ENCODE measurements at places on chromosomes 6 and 20. TPM values are rescaled to one million over a fixed set of nuclear protein-coding genes. Genes with fewer than 3 reads are reported as not detected.

The GSTA3 gene
- total RNA-seq = not detected

The MUCL3 gene
- total RNA-seq = not detected

The FERMT1 gene
- 2.0 TPM for total RNA-seq

The DEFB112 gene
- total RNA-seq = not detected

The AIG1 gene
- total RNA-seq = 44.2 TPM

The FLRT3 gene
- under 0.01 TPM for total RNA-seq

The UBE2C gene
- 1.2 TPM for total RNA-seq

The RNASET2 gene
- 35.1 TPM for total RNA-seq

The OR12D1 gene
- not detected for total RNA-seq

The KIF13A gene
- total RNA-seq = 49.6 TPM

The SHLD1 gene
- 2.7 TPM for total RNA-seq

The OR2J3 gene
- not detected for total RNA-seq

The SPTLC3 gene
- total RNA-seq = 7.7 TPM

The PNPLA1 gene
- total RNA-seq = not detected

The BEND3 gene
- 2.5 TPM for total RNA-seq

The TGM3 gene
- not detected for total RNA-seq

The RAET1L gene
- total RNA-seq = not detected

The RBM12 gene
- total RNA-seq = 22.7 TPM

The RNF114 gene
- 224 TPM for total RNA-seq

The POU5F1 gene
- 4.5 TPM for total RNA-seq

The LAMA4 gene
- total RNA-seq = 142 TPM

The RFX6 gene
- 1.8 TPM for total RNA-seq

The FAM162B gene
- 11.8 TPM for total RNA-seq

The TBX18 gene
- total RNA-seq = 8.8 TPM

The PRR18 gene
- 0.29 TPM for total RNA-seq

The FAM184A gene
- 12.8 TPM for total RNA-seq

The SYNE1 gene
- 80.9 TPM for total RNA-seq

Data from breast epithelium (tissue), 4 donors.